Daoy (cell line): ENCODE measurements at places on chromosomes 1 and 21.

GRCh38 chr1:168146160-168146539 is 9.4 kb upstream of the GPR161 start:
- DNase-seq: no peak

- DNase-seq: peak; percentile 9
These were observed 477.9 kb downstream of the LMO4 start for GRCh38 chr1:87806379-87807094.

- no peak for DNase-seq
These were observed 16.9 kb upstream of the ECE1 start for GRCh38 chr1:21307210-21307609.

DNA sequence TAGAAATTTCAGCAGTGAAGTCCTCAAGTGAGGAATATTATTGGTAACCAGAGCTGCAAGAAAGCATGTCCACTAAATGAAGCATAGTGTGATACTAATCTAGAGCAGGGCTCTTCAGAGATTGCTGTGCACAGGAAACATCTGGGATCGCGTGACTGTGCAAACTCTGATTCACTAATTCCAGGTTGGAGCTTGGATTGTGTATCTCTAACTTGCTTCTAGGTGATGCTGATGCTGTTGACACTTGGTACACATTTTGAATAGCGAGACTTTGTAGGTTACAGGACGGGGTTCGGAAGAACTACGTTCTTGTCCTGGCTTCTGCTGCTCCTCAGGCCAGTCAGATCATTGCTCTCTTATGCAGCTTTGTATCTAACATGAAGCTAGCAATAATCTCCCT is 66.5 kb downstream of the PRRX1 start:
- peak; percentile 16 for DNase-seq

DNA sequence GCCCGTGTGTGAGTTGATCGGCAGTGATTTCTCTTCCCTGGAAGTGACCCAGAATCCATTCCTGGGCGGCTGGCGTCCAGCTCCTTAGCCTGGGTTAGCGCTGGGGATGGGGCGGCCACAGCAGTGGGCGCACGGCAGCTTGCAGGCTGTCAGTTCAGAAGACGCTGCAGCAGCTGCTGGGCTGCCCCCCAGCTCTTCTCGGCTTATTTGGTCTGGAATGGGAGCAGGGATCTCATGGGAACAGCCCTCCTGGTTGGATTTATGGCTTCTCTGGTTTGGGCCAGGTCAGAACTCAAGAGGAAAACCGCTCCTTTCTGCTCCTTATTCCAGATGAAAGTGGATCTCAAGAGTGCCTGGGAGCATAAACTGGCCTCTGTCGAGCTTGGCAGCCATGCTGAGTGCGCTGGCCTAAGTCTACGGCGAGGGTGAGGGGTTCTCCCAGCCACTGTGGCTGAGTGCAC is 148.2 kb downstream of the PRDM16 start:
- no peak for DNase-seq

- DNase-seq: no peak
These were observed 231.8 kb downstream of the KCNH1 start for GRCh38 chr1:210901981-210902770.

DNA sequence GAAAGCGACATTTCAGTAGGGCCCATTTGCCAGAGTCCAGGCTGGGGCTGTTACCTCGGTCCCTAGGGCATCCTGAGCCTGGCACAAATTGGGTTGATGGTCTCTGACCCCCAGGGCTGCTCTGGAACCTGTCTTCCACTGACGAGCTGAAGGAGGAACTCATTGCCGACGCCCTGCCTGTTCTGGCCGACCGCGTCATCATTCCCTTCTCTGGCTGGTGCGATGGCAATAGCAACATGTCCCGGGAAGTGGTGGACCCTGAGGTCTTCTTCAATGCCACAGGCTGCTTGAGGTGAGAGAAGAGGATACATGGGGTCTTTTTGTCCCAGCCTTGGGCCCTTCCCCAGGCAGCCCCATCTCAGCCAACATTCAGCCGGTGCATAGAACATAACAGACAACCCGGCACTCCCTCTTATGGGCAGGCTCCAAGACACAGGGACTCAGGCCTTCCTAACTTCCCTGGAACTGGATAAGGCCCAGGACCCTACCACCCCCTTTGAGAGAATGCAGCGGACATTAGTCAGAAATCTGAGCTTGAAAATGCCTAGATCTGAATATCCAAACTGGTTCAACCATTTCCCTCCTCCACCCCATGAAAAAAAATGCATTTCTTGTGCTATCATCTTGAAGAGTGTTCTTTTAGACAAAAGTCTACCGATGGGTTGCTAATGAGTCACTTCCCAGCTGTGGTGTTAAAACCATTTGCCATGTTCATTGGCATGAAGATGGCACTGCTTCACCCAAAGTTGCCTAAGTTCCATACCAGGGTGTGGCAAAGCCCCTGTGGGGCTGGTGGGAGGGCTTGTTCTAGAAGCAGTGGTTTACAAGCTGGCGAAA is 35.4 kb downstream of the PKP1 start:
- no peak for DNase-seq

GRCh38 chr1:108129999-108130398 is 70.1 kb downstream of the SLC25A24 start:
- no peak for DNase-seq

DNA sequence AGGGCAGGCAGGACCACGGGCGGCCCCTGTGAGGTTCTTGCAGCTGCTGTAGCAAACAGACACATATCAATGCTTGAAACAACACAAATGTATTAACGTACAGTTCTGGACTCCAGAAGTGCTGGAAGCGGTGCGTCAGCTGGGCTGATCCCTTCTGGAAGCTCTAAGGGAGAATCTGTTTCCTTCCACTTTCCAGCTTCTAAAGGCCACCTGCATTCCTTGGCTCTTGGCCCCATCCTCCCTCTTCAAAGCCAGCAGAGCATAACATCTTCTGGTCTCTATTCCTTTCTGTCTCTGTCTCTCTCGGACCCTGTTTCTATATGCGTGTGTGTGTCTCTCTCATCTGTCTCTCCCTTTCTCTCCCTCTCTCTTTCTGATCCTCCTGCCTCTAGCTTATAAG is 102.3 kb downstream of the SPSB1 start:
- DNase-seq: no peak

DNA sequence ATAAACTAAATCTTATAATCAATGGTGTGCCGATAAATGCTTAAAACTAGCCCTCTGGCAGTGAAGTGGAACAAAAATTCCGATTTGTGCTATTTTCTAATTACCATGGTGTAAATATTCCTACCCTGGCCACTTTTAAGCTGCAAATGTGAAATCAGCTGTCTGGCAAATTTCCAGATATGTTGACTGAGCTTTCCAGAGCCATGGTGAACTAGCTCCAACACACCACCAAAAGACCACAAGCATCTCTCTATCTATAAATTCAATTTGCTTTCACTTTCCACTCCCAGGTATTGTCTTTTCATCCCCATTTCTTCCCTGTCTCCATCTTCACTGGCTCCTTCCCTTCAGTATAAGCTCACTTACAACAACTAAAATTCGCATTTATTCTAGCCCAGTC is 152.3 kb upstream of the RGS18 start:
- no peak for DNase-seq

- no peak for DNase-seq
These were observed 35.0 kb downstream of the ACP6 start for GRCh38 chr1:147635342-147635741.

GRCh38 chr1:156129687-156130577 is 15.4 kb downstream of the LMNA start:
- peak; percentile 99 for DNase-seq

DNA sequence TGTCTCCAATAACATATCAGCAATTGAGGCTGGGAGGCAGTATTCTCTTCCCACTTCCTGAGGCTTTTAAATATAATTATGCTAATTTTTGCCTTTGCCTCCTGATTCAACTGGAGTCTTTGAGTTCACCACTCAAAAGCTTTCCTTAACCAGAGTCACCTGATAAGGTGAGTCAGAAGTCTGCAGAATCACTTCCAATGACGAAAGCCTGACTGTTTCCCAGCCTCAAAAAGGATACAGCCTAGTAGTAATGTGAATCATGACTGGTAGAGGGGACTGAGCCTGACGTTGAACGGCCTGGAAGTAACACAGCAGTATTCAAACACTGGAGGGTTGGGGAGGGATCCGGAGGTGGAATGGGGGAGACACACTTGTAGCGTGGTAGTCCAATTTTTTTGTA is 10.4 kb upstream of the MRPL9 start:
- peak; percentile 69 for DNase-seq

GRCh38 chr1:65149351-65150107 is 1.5 kb downstream of the AK4 start:
- no peak for DNase-seq

DNA sequence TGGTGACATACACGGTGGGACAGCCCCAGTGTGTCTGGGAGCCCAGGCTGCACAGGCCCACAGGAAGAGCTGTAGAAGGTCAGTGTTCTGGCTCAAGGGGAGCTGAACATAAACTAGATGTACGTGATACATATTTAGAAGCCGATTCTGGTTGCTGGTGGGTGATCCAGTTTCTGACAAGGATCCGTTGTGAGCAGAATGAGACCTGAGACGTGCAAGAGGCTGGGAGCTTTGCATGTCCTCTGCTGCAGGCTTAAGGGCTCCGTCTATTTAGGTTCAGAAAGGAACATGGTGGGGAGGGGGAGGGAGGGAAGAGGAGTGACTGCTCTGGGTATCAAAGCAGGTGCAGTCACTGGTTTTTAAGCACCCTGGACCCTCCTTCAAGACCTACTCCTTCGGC is 18.6 kb downstream of the LRRC38 start:
- no peak for DNase-seq

DNA sequence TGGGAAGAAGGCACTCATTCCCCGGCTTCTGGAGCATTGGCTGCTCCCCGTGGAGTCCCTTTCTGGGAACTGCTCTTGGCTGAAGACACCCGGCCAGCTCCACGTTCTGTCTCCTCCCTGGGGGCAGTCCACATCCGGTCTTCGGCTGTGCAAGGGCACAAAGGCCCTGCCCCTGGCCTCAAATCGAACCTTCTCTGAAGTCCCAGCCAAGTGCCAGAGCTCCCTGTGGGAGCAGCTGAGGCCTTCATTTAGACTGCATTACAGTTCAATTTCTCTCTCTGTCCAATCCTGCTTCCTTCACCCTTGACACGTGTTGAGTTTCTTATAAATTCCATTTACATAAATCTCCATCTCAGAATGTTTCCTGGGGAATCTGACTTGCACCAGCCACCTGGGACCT is 132.9 kb upstream of the POU3F1 start:
- DNase-seq: no peak

DNA sequence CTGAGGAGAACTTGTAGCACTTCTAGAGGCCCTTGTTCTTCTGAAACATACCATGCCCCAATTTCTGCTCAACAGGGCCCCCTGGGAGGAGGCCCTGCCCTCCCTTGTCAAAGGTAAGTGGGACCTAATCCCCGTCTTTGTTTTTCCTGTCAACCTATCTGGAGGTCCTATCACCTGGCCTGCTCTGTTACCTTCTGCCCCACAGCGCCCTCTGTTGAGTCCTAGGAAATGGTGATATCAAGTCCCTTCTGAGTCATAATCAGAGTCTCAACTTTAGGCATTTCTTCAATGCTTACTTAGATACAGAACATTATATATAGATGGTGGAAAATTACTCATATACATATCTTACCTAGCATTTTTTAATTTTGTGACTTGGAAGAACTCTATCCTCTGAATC is 28.2 kb upstream of the FCRL4 start:
- peak; percentile 38 for DNase-seq

DNA sequence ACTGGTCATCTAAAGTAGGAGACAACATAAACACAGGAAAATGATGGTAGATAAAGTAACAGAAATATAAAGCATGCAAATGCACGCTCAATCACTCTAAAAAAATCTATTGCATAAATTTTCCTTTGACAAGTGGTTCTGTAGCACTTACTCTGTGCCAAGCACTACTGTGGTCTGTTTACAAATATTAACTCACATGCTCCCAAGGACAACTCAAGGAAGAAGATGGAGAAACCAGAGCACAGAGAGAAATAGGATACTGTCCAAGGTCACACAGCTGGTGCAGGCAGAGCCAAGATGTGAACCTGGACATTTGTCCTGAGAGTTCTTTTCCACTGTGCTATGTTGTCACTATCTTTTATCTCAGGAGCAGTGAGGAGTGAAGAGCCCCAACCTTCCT is 105.2 kb downstream of the PAPPA2 start:
- no peak for DNase-seq

GRCh38 chr1:156860113-156860627 is 495 bp upstream of the NTRK1 start:
- peak; percentile 70 for DNase-seq

DNA sequence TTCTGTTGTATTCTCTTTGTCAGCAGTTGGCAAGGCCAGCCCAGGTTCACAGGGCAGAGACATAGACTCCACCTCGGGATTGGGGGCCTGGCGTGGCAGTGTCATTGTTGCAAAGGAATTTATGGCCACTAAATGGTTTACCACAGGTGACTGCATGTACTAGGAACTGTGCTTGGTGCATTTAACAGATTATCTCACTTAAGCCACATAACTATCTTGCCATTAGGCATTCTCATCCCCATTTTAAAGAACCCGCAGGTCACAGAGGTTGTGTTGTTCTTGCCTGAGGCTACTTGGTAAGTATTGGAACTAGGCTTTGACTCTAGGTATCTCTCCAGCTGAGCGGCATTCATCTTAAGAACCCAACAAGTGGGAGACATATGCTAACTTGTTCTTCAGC is 9.7 kb downstream of the TLCD4 start:
- DNase-seq: no peak

GRCh38 chr1:244067893-244068292 is 16.8 kb downstream of the ZBTB18 start:
- peak; percentile 26 for DNase-seq

- peak; percentile 81 for DNase-seq
These were observed 24.8 kb downstream of the F11R start for GRCh38 chr1:160996178-160996577.

DNA sequence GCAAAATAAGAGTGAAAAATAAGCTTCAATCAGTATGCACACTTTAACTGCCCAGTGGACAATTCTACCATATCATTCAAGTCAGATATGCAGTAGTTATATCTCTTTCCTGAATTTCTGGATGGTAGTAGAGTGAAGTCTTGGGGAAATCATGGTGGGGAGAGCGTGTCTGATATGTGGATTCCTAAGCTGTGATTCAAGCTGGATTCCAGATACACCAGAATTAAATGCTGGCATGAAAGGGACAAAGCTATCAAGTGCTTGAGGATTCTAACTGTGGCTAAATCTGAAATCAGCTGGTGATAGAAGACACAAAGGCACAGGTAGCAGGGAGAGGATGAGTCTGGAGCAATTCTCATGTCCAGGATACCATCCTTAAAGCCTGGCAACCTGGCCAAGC is 323.5 kb downstream of the DUSP10 start:
- peak; percentile 34 for DNase-seq

DNA sequence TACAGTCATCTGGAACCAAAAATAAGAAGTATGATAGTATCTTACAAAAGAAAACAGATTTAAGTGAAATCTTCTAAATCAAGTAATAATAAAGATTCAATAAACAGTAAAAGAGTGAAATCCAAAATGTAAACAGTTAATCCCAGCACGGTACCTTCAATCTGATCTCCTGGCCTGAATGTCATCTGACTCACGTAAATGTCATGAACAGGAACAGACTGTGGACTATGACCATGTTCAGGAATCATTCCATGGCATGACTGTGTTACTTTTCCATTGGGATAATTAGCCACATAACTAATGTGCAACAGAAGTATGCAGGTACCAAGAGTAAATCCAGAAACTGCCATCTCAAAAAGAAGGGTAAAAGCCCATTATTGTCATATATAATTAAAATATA is 18.0 kb downstream of the FRRS1 start:
- no peak for DNase-seq
